ENCODE measurements at places on chromosomes 12 and 14.

DNA sequence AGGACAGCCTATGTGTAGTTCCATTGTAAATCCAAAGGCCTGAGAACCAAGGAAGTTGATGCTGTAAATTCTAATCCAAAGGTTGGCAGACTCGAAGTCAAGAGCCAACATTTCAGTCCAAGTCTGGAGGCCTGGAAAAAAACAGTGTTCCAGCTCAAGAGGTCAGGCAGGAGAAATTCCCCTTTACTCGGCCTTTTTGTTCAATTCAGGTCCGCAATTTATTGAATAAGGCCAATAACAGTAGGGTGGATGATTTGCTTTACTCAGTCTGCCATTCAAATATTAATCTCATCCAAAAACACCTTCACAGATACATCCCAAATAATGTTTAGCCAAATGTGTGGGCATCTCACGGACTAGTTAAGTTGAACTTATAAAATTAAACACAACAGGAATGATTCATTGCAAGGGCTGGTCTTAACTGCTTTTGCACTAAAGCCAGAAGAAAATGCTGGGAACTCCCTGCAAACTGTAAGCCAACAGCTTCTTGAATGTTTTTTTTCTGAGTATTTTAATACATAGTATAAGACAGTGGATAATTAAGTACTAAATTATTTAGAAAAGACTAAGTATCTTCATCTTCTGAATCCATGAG, 197.4 kb upstream of the GARIN6 start:
- DNase-seq, result no peak

- DNase-seq, result no peak
Observed at GRCh38 chr12:46259071-46259470, 9.8 kb downstream of the SLC38A1 start.

- no peak for DNase-seq
Observed at GRCh38 chr12:18340186-18340585, 78.9 kb downstream of the PIK3C2G start.

DNA sequence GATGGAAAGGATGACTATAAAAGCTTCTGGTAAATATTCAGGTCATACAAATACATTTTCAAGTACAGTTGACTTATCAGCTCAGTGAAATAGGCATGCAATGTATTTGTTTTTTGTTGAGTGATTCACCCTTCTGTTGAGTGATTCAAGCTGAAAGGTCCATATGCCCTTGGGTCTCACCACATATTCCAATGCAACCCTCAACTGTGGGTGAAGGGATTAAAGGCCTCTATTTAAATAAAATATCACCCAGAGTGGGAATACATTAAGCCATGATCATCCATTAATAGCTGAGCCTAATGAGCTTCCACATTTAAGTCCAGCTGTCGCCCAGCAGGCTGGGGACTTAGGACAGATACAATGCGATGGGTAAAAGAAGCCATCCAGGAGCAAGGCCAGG, 120.2 kb downstream of the CRACR2A start:
- no peak for DNase-seq

DNA sequence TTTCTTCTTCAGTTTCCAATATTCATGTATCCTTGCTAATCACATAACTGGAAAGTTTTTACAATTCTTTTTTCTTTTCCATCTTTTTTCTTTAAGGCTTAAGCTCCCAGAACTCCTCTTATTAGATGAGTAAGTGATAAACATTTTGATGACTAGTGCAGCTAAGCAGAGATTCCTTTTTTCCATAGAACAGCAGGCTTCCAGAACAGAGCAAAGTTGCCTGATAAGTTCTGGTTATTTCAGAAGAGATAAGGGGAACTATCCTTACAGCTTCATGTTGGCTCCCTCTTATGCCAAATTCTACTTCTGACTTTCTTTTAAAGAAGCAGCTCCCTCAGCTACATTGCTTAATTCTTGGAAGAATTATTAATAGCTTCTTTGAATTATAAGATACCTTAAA, 194.7 kb upstream of the FAR2 start:
- DNase-seq, result no peak

- no peak for DNase-seq
Observed at GRCh38 chr12:57746025-57746424, 1.2 kb downstream of the TSPAN31 start.
